RWPE1 (cell line): ENCODE measurements at places on chromosomes 16 and 17.

DNA sequence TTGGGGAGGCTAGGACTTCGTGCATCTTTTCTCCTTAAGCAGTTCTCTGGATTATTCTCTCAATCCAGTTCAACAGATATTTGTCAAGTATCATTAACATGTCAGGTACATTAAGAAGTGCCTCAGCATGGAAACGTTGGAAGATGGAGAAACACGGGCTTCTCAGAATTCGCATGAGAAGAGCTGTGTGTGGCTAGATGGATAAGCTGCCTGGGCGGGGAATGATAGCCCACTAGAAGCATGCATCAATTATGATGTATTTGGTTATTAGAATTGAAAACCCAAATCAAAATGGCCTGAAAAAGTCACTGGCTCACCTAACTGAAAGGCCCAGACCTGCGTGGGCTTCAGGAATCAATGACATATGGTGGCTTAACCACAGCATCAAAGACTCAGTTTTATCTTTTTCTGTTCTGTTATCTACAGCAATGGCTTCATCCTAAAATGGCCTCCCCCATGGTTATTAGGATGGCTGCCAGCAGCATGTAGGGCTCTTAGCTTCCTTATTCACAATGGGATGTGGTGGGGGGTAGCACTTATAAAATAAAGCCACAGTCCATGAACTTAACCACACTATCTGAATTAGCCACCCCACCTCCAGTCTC is 43.9 kb downstream of the MMD start:
- DNase-seq, result no peak

DNA sequence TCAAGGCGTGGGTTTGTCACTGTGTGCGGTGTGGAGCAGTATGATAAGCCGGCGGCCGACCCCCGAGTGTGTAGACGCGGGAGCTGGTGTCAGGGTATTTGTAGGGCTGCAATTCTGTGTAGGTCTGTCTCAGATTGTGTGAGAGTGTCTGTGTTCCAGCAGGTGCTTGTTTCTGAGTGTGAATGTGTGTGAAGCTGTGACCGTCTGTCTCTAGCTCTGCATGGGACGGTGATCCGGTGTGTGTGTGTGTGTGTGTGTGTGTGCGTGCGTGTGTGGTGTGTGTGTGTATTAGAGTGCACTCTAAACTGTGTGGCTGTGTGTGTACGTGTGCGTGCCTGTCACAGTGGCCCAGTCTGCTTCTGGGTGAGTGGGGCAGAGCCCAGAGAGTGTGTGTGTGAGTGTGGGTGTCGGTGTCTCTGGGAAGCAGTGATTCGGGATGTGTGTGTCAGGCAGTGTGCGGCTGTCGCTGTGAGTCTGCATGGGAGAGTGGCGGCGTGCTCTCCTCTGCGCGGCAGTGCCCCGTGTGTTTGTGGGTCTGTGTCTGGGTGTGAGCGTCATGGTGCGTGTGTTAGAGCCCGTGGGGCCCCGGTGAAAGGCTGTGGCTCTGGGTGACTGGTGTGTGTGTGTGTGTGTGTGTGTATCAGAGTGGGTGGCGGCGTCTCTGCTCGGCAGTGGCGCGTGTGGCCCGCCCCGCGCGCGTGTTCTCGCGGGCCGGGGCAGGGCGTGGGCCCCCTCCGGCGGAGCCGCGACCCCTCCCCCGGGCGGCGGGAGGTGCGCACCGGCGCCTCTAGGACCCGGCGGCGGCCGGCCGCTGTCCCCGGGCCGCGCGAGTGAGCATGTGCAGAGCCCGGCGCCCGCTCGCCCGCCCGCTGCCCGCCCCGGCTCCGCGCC is at the start of gene WSCD1:
WSCD1 (plus strand) TSS at position 841 of the 891 bp plus-strand sequence. CDS start 10,280 bp downstream, outside the sequence.
- DNase-seq, result no peak

DNA sequence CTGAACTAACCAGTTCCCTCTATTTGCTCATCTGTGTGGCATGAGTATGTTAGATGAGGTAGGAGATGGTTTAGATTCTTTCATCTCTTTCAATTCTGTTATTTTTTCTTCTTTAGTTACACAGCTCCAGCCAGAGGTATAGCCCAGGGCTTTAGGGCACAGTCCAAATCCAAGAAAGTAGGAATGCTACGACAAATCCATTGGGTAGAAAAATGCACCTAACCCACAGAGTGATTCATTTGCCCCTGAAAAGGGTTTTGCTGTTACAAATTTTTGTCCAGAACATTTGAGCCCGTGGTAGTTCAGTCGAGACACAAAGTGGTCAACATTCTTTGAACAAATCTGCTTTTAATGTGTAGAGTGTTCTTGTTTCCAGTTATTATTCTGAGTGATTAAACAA is 250.7 kb downstream of the HS3ST3A1 start:
- no peak for DNase-seq

- DNase-seq, result no peak
These were observed 3.3 kb upstream of the LMF1 start for GRCh38 chr16:974001-974601.

DNA sequence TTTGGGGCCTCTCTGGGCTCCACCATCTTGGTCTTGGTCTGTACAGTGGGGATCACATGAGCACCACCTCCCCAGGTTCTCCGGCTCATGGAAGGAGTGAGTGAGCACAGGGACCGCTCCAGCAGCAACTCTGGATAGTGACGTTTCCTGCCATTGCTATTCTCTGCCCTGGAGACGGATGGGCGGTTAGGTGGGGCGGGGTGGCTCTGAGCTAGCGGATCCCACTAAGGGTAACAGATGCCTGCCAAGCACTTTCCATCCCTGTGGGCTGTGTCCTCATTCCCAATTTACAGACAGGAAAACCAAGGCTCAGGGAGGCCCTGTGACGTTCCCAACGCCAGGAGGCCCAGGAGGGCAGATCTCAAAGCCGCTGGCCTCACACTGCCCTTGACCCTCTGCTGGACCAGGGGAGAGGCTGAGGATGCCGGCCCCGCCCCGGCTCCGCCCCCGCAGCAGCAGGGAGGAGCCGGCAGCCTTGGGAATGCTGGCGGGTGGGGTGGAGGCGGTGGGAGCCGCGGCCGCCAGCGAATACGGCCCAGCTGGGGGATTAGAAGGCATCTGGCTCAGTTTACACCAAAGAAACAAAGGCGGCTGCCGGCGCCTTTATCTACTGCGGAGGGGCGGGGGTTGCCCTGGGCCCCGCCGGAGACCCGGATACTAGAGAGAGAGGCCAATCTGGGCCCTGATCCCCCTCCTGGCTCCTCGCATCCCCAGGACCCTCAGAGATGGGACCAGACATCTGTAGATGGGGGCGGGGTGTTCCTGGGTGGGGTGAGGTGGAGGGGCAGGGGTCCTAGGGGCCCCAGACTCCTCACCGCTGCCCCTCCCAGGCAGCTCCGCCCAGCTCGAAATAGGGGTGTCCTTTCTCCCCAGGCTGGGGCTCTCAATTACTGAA is 122.3 kb upstream of the CIBAR2 start:
- DNase-seq, result peak; percentile 50

DNA sequence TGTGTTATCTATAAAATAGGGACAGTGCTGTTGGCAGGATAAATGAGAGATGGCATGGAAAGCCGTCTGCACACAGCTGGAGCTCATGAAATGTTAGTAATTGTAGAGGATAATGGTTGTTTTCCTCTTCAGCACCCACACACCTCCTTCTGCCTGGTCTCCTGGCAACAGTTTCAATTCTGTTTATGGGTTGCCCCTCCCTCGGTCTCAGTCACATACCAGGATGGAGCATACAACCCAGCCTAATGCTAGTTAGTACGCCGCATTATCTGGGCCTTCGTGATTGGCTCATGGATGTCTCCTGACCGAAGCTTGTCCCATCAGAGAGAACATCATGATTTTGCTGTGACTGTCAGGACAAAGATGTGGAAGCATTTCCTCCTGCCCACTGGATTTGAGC is 126.2 kb upstream of the WSCD1 start:
- DNase-seq, result no peak
